Pancreas (tissue), 10 donors: ENCODE measurements at places on chromosomes 13 and 19.

DNA sequence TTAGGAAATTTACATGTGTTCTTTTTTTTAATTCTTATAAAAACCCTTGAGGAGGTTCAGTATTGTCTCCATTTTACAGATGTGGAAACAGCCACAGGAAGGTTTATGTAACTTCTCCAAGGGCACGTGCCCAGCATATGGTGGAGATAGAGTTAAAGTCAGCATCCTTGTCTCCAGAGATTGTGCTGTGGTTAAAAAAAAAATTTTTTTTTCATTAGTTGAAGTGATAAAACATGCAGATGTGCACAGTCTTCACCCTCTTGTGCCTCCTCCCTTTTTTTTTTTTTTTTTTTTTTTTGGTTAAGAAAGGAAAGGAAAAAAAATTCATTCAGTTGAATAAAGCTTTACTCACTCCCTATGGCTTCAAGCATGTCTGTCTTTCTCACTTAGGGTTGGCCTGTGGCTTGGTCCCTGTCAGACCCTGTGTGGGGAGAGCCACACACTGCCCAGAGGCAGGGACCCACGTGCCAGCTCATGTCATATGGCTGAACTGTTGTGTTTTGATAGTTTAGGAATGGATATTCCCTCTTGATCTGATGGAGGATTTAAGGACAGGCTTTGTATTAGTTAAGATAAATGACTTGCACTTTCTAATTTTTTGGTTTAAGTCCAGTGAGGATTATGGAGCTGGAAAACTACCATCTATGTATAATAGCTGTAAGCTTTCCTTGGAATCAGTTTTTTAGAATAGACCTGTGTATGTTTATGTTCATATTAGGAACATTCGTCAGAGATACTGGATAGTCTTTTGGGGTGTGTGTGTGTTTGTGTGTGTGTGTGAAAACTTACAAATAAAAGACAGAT, 19.3 kb downstream of the RNASEH2B start:
- H3K4me1 ChIP-seq, result peaks cover 10% of the 10 kb centered on the region
- no peak for DNase-seq
- H3K36me3 ChIP-seq, result no peaks in the 10 kb centered on the region
- no peaks in the 10 kb centered on the region for H3K27me3 ChIP-seq
- H3K27ac ChIP-seq, result no peak overlapping the region

DNA sequence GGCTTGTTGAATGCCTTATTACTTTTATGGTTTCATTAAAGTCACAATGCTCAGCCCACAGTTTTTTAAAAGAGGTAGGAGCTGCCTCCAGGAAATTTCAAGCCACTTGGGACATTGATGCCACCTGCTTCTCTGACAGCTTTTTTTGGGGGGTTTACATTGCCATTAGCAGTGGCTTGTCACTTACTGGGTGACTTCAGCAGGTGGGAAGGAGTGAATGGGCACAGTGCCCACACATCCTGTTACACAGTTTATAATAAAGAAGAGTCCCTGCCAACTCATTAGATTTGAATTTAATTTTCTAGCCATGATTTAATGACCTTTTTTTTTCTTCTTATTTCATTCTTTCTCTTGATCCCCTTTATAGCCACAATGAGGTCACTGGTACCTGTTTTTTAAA, 61.0 kb downstream of the NHLRC3 start:
- no peak overlapping the region for H3K4me3 ChIP-seq
- no peak for DNase-seq
- H3K27me3 ChIP-seq, result no peaks in the 10 kb centered on the region
- H3K36me3 ChIP-seq, result no peaks in the 10 kb centered on the region
- no peak overlapping the region for H3K27ac ChIP-seq

- DNase-seq, result no peak
- no peak overlapping the region for H3K4me3 ChIP-seq
- no peaks in the 10 kb centered on the region for H3K27me3 ChIP-seq
Measured at GRCh38 chr13:55999709-56000108, 1141.0 kb upstream of the PRR20A start.

GRCh38 chr13:30802953-30803478, 67.7 kb downstream of the ALOX5AP start:
- H3K4me1 ChIP-seq, result peaks cover 4% of the 10 kb centered on the region
- H3K27me3 ChIP-seq, result no peaks in the 10 kb centered on the region
- peak; percentile 76 for DNase-seq
- H3K27ac ChIP-seq, result no peak overlapping the region
- H3K36me3 ChIP-seq, result no peaks in the 10 kb centered on the region
- H3K4me3 ChIP-seq, result peak overlapping the region; percentile 40
